ENCODE measurements at places on chromosomes 2 and 18.

DNA sequence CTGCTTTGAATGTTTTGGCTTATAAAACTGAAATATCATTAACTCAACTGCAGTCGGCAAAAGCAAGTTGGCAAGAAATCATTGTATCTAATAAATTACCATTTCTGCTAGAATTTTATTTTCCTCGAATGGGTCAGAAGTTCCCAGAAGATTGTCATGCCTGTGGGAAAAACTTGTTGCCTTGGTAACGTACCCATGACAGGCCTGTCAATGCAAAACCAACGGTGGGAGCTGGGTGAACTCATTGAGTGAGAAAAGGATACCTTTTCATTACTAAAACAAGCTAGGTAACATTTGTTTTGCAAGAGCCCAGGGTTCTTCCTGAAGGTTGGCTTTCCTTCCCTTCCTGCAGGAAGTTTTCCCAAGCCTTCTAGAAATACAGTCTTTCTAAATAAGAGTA, 9.5 kb downstream of the PLB1 start:
- DNase-seq, result no peak

- DNase-seq, result peak; percentile 34
These were observed 26.5 kb upstream of the RFX8 start for GRCh38 chr2:101501443-101501842.

- DNase-seq, result no peak
These were observed 6.9 kb upstream of the SLC11A1 start for GRCh38 chr2:218375212-218375611.

DNA sequence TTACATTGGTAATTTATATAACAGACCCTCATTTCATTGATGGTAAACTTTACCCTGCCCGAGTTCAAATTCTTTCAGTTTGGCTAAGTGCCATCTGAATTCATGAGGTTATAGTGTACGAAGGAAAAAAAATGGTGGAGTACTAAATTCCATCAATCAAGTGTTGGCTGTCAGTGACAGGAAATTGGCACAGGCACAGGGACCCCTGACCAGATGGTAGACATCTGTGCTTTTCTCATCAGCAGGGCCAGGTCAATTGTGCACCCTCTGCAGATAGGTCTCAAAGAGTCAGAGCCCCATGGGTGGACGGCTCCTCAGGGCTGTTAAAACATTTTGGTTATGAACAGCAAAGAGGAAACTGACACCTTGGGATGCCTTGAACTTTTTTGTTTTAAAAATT, 439.2 kb downstream of the SETBP1 start:
- no peak for DNase-seq

DNA sequence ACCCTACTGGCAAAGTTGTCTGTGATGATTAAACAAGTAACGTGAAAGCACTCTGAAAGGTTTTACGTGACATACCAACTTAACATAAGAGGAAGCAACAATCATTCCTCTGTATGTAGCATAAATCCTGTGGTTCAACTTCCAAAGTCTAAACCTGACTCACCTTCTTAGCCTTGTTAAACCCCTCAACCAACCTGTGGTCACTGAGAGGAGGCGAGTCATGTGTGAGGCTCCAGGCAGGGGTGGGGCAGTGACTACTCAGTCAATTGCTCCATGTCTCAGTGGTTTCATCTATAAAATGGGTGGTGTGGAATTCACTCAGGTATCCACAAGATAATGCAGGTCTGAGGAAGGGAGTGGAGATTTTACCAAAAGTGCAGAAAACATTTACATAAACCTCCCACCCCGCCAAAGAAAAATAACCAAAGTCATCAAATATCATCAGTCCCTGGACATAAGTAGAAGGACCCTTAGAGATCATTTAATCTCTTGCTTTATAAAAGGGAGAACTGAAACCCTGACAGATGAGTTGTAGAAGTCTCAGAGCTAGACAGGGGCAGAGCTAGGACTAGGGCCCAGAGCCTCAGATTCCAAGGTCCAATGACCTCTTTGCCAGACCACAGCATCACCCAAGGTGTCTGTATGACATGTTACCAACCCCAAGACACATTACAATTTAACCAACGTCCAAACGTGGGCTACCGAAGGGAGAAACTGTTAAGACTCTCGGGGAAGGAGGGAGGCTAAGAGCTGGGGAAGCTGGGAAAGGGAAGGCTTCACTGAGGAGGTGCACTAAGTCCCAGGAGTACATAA, 3.7 kb upstream of the PCBP1 start:
- peak; percentile 84 for DNase-seq

DNA sequence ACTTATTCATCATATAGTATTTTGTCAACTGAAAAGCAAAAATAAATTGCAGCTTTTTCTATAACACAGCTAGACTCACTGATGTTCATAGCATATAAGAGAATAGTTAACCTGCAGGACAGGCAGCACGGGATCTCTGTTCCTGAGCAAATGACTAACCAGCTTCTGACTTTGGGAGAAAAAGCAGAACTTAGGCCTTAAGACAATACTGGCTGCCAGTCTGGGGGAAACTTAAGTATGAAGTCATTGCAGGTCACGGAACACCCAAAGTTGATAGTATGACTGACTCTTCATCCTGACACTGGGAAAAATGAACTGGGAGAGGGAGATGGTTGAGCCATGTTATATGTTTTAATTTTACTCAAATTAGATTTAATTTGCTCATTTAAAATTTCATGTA, 113.0 kb downstream of the DPP4 start:
- DNase-seq, result no peak

- no peak for DNase-seq
These were observed 69.5 kb downstream of the EVA1A start for GRCh38 chr2:75491129-75491753.

- DNase-seq, result no peak
These were observed 37.9 kb downstream of the LYPD1 start for GRCh38 chr2:132632000-132632649.

DNA sequence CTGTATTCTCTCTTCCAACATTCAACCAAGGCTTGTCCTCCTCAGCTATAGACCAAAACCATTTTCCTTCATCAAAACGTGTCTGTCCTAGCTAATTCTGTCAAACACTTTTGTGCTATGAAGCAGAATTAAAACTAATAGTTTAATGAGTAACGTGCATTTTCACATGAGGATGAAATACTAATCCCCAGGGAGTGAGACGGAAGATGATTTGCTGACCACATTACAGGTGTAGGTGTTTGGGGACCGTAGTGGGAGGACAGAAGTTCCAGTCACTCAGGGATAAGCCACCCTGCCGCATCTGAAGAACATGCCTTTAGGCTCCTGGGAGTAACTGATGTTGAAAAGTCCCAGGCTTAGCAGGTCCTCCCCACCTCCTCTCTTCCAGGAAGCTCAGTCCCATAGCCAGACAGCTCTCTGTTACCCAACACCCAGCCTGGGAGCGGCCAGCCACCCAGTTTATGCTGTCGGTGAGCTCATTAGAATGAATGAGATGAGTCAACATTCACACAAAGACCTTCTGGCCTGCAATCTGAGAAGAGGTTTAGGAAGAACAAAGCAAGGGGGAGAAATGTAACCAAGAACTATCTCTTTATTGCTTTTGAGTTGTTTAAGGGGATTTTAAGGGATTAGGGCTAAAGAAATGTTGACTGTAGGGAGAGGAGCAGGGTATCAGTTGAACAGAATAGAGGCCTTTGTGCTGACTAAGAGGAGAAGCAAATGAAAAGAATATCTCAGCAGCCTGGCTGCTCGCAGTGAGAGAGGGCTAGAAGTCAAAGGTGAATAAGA, 122.5 kb downstream of the FOXI3 start:
- DNase-seq, result no peak

- DNase-seq, result no peak
These were observed 3.5 kb downstream of the PPP3R1 start for GRCh38 chr2:68248806-68249205.

DNA sequence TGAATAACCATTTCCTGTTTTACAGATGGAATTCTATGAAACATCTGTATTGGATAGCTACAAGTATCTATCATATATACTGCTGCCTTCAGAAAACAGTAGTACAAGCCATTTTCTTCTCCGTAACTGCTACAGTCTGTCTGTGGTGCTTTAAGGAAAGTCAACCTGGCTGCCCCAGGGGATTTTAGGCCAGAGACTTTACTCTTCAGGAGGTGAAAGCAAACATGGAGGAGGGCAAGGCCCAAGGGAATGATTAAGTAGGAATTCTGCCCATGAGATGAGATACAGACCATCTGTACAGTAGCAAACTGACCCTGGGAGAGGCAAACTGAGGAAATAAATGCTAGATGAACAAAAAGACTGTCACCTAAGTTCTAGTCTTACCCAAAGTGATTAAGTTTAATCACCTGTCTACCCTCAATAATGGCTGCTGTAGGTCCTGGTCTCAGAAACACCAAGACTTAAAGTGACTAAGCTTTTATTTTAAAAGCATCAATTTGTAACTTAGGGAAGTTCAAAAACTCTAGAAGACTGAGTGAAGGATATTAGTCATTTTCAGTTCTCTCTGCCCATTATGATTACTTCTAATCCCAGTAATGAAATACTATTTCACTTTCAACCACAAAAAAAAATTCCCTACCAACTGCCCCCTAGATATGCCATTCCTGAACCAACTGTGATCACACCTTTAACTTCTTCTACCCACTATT, 14.8 kb downstream of the MBD2 start:
- no peak for DNase-seq

- no peak for DNase-seq
These were observed 23.0 kb downstream of the EPHA4 start for GRCh38 chr2:221549143-221549542.

DNA sequence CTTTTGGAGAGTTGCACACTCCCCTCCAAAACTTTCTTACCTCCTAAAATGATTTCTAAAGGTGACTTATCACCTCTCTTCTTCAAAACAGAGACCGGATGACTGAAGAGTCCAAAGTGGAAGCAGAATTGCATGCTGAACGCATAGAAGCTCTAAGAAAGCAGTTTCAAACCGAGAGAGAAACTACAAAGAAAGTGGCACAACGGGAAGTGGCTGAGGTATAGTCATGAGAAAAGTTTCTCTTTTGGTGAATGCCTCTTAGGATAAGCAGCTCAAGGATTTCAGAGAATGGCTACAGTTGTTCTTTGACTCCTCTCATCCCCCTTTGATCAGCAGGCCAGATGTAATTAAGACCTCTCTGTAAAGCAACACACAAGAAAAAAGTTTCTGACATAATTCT, 73.6 kb downstream of the GTF3C3 start:
- no peak for DNase-seq

GRCh38 chr2:149577269-149577668, 10.3 kb downstream of the MMADHC start:
- DNase-seq, result no peak

DNA sequence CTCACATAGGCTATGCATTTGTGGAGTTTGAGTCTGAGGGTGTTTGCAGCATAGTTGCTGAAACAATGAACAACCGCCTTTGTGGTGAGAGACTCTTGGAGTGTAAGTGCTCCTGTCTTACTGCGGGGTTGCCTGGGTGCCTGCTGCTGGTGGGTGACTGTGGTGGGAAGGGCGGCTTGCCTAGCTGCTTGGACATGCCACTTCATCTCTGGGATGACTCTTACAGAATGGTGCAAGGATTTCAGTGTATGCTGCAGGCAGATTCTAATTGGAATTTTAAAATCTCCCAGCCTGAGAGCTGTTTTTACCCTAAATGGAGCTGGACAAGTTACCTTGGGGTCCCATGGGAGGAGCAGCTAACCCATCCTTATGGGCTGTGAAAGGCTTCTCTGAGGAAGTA, 50.1 kb downstream of the CYP27C1 start:
- DNase-seq, result no peak

DNA sequence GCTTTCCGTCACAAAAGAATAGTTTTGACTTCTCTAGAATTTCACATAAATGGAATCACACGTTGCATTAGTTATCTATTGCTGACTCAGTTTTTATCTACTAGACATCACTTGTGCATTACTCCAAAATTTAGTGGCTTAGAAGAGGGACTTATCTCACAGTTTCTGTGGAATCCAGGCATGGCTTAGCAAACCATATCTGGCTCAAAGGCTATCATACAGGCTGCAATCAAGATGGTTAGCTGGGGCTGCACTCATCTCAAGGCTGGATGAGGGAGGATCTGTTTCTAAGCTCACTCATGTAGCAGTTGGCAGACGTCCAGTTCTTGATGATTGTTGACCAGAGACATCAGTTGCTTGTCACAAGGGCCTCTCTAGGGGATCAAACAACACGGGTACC, 6.6 kb upstream of the DSC3 start:
- DNase-seq, result no peak

DNA sequence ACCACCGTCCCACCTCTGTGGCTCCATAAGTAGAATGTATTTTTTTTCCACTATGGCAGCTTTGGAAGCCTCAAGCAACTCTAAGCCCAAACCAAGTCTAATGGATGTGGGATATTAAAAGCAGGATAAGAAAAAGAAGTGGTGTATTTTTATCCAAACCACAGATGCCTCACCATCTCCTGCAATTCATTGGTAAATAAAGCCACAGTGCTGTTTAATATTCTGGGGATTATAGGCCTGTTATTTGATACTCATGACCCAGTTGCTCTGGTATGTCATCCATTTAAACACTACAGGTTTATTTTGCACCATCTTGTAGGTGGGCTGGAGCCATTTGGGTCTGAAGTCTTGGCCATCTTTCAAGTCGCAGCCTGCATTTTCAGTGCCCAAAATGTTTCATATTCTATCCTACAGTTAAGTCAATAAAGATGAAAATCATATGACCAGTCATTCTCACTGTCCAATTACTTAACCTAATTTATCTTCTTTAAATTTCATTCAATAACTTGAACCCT, 279.5 kb upstream of the EPHA4 start:
- no peak for DNase-seq

- DNase-seq, result peak; percentile 9
These were observed 496 bp downstream of the SUCLG1 start for GRCh38 chr2:84458551-84459017.

GRCh38 chr18:56107821-56108477, 520.0 kb upstream of the TCF4 start:
- no peak for DNase-seq

DNA sequence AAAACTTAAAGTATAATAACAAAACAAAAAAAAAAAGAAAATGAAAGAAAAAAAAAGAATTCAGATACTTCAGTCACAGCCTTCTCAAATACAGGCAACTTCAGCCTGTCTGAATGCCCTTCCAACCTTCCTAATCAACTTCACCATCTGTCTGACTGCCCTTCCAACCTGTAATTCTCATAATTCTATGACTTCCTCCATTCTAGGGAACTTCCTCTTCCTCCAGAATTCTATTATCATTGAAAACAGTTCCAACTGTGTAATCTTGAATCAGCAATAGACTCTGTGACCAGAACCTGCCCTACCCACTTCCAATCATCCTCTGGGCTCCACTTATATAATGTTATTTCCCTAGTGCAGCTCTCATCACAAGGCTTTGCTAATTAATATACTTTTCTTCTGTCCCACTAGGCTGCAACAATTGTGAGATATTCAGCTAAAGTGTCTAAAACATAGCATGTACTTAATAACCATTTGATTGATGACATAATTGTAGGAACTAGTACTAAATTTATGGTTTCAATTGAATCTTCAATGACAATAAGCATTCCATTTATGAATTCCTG, 127.3 kb downstream of the UPP2 start:
- no peak for DNase-seq

Data from stimulated activated CD4-positive, alpha-beta T cell treated with anti-CD3 and anti-CD28 coated beads, Interleukin-1b, Interleukin-23, amount 100 ng/mL, for 48 hours (primary cell).